Left hindlimb (tissue), 1 donor: ENCODE measurements at places on chromosomes 11 and 22.

DNA sequence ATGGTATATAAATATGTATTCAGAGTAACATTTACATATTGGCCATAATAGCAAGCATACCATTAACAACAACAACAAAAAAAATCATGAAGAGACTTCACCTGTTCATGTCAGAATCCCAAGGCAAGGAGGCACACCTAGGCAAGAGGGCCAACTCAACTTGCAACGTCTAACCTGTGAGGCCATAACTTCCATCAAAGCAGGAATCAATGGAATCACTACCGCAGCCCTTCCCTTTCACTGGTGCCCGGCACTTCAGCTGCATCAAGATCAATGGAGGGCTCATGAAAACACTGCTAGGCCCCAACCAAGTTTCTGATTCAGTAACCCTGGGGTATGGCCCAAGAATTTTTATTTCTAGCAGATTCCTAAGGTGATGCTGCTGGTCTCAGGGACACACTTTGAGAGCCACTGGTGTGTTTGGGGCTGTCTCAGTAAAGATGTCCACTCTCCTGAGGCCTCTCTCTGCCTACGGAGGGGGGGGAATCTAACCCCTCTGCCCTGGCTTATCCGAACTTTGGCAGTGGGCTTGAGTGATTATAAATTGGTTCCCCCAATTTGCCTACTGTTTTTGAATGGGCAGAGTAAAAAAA lies 8.0 kb downstream of the ZFTA start:
- no peak for DNase-seq

DNA sequence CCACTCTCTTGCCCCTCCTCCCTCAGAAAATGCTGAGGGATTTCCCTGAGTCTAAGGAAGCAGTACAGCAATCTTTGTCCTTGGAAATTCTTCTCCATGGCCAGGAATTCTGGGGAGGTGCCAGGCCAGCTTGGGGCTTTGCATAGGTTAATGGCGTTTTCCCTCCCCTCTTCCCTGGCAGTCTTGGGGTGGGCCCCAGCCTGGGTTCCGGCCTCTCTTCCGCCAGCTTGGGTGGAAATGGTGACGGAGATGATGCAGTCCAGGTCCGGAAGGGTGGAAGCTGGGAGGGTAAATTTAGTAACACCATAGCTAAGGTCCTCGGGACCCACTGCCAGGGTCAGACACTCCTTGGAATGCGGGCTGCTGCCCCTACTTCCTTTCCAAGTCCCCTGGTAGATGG lies 5.0 kb downstream of the PHLDB1 start:
- DNase-seq: peak; percentile 83

DNA sequence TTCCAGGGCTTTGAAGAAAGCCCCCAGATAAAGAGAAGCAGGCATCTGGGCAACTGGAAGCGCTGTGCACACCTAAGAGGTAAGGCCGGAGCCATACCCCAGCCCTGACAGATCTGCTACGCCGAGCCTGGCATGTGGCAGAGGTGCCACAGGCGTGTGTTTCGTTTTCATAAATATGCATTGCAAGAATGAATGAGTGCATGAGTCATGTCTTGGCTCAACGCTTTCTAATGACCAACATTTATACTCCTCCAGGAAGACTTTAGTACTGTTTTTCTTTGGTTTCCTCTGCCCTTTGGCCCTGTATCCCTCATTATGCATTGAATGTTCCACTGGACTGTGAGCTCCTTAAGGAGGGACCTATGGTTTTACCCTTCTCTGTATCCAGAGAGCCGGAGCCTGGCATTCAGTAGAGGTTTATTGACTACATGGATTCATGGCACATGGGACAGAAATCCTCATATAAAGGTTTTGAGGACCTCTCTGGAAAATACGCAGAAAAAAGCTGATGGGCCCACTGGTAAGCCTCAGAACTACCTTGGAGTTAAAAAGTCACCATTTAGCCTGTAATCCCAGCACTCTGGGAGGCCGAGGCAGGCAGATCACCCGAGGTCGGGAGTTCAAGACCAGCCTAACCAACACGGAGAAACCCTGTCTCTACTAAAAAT lies 38.9 kb upstream of the CSNK2A3 start:
- no peak for DNase-seq

GRCh38 chr22:20131597-20131858 lies at the start of gene ZDHHC8:
Gene ZDHHC8, plus strand, starts transcription at chr22:20131804. Its CDS starts 144 bp downstream, at chr22:20131948.
- DNase-seq: peak; percentile 67

- DNase-seq: no peak
Measured at GRCh38 chr11:110134110-110134509, 40.9 kb downstream of the ZC3H12C start.

- DNase-seq: no peak
Measured at GRCh38 chr11:133952199-133953190, 4.3 kb downstream of the IGSF9B start.

- no peak for DNase-seq
Measured at GRCh38 chr11:68308068-68308467, 4.3 kb upstream of the LRP5 start.

DNA sequence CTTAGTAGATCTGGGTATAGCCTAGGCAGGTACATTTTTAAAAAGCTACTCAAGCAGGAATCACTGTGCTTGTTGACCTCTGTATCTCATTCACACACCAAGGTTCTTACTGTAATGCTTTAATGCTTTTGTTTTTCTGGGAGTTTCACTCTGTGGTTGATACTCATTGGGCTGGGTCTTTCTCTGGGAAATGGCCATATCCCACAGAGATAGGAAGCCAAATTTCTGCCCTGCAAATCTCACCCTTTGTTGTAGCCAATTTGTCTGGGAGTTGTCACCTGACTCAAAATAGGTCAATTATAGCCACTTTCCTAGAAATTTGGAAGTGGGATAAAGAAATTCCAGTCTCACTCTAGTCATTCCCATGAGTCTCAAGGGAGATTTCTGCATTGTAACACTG lies 195.8 kb upstream of the BDNF start:
- no peak for DNase-seq

- no peak for DNase-seq
Measured at GRCh38 chr22:18116634-18117033, 6.0 kb downstream of the TUBA8 start.

GRCh38 chr22:45237065-45237990 lies 3.4 kb downstream of the KIAA0930 start:
- no peak for DNase-seq

DNA sequence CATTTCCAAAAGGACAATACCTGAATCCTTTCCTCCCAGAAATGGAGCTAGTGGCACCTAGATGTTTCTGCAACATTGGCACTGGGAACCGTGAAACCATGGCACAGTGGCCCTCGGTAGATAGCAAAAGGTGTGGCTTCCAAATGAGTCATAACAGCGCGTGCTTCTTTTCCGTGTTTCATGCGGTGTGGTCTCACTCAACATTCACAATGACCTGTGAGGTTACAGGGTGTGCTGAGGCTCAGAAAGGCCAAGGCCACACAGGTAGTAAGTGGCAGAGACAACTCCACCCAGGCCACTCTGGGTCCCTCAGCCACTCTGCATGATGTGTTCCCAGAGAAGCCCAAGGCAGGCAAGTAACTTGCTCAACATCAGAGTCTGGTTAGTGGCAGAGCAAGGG lies 67.4 kb downstream of the TP53I11 start:
- DNase-seq: no peak

DNA sequence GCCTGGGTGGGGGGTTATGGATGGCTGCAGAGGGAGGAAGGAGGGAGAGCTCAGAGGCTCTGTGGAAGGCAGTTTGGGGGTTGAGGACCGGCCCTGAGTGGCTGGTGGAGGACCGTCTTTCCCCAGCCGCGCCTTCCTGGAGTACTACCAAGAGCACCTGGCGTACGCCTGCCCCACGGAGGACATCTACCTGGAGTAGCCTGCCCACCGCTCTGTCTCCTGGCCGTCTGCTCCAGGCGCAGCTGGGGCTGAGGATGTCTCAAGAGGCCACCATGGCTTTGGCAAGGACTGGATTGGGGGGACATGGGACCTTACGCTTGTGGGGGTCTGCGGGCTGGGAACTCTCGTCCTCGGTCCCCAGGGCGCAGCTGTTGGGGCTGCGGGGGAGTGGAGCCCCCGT lies 10.0 kb downstream of the MAPK8IP2 start:
- no peak for DNase-seq
